CD4-positive, alpha-beta T cell treated with Interleukin-4 for 4 hours (primary cell): ENCODE measurements at places on chromosomes 7 and 10.

GRCh38 chr10:5469353-5470061, 29.9 kb downstream of the CALML5 start:
- DNase-seq: no peak

DNA sequence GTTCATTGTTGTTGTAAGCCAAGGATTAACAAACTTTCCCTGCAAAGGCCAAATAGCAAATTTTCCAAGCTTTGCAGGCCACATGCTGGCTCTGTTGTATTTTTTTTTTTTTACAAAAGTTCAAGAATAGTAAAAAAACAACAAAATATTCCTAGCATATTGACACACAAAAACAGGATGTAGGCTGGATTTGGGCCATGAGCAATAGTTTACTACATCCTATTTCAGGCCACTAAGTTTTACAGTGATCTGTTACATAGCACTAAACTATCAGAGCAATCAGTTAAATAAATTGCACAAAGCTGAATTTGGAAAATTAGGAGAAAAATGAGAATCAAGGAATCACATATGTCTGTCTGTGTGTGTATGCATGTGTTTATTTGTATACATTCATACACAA, 491.8 kb upstream of the GHITM start:
- DNase-seq: no peak

- no peak for DNase-seq
Observed at GRCh38 chr7:24715661-24716479, 41.4 kb downstream of the GSDME start.

DNA sequence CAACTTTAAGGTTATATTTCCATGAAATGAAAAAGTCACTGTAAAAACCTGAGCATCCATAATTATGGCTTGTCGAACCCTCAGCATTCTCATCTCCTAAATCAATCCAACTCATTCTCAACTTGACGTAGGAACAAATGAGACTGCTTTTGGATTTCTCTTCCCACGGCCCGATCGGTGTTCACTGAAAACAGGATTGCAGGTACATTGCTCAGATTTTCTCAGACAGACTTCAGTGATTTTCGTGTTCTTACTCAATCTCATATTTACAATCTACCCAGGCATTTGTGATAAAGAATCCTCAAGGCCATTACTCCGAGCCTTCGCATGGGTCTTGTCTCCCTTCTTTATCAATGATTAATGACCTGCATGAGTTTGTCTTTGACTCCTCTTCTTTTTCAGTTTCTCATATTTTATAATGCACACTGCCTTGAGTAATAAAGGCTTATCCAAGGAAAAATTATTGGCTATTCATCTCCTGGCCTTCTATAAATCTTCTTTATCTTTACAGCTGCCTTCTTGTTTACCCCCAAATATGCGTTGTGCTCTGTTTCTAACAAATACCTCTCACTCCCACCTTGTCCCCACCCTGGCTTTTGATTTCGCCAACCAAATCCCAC, 90.4 kb upstream of the MYO3A start:
- no peak for DNase-seq

GRCh38 chr7:133301444-133301843, 48.6 kb downstream of the EXOC4 start:
- no peak for DNase-seq

DNA sequence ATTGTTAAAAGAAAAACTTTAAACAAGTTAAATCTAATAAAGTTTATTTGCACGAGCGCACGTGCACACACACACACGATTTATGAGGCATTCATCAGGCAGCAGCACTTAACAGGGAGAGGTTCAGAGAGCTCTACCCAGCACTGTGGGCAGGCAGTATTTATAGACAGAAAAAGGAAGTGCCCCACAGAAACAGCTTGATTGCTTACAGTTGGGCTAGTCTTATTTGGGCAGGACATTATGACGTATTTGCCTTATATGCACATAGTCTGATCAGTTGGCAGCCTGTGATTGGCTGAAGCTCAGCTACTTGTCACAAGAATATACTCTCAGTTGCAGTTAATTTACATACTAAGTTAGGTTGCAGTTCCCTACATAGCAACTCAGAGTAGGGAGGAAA, 1.2 kb upstream of the SDHAF3 start:
- peak; percentile 3 for DNase-seq

DNA sequence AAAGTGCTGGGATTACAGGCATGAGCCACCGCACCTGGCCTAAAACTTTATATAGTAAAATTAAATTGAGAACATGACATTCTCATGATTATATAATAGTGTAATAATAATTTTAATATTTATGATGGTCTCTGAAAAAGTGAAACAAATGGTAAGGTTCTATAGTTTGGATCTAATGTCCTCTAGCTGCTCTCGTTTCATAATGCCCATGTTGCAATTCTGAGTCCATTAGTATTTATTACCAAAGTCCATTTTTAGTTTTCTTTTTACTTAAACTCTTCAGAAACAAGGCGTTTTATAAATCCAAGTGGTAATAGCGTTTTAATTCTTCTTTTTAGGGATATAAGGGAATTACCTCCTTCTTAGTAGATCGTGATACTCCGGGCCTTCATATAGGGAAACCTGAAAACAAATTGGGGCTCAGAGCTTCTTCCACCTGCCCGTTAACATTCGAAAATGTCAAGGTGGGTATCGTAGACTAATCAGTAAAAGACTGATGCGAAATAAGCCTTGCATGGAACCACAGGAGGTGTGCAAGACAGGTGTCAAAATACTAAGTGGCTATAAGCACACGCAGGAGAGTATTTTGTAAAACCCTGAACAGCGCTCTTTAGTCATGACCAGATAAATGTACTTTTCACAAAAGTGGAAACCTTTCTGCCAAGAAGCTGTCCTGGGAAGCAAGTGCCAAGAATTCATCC, 34.1 kb downstream of the ACADSB start:
- DNase-seq: no peak

DNA sequence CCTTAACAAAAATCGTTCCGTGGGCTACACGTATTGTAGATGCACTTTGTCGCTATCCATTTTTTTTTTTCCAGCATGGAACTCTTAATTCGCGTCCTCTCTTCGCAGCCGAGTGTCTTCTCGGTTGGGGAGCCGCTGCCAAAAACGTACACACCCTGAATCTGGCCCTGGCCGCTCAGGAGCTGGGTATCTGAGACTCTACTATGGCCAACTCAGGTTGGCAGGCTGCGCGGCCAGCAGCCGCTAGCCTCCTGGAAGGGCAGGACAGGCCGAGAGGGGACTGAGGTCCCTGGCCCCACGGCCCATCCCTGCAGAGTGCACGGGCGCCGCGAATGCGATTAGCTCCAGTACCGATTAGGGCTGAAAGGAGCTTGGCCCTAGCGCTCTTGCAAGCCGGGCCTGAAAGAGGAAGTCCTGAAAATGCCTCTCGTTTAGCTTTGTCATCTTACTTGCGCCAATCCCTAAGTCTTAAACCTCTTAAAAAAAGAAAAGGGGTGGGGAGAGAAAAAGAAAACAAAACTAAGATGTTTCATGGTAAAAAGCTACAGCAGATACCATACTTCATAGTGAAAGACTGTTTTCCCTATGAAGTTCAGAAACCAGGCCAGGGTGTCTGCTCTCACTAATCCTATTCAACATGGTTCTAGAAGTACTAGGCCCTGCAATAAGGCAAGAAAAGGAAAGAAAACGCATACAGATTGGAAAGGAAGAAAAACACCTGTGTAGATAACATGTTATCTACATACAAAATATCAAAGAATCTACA, 113.2 kb upstream of the RHEB start:
- peak; percentile 74 for DNase-seq

- no peak for DNase-seq
Observed at GRCh38 chr10:47458466-47459154, 25.3 kb downstream of the ANXA8 start.

DNA sequence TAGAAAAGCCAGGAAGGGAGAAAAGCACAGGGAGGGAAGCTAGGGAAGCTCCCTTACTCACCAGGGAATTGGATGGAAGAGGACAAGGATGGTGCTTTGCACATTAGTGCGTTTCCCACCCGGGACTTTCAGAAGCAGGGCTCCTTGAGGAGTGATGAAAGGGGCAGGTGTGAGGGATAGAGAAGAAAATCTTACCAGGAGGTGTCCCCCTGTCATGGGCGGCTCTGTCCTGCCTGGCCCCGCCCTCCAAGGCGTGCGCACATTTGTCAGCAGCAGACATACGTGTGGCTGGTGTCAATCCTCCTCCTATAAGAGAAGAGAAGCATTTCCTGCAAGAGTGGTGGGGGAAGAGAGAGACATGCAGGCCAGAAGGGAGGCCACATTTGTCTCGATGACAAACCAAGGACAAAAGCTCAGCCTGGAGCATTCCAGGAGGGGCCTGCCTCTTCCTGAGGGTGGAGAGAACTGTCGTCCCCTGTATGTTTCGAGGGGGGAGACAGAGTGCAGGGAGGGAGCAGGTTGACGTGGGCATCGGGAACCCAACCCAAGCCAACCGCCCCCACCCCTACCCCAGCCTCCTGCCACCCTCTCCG, 47.4 kb upstream of the COMTD1 start:
- DNase-seq: no peak

DNA sequence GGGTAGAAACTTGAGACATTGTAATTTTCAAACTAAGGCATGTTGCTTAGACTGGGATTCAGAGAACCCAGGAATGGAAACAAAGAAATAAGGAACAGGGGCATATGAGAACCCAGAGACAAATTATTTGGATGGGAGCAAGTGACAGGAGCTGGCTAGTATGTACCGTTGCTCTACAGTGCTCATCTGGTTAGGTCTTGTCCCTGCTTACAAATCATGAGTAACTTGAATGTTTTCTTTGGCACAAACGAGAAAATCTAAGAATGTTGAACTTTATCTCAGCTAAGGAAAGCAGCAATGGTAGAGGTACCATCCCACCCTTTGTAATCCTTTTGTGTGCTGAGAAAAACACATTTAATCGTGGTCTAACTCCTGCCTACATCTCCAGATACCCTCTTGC, 116.0 kb upstream of the IMMP2L start:
- DNase-seq: no peak

GRCh38 chr7:51789489-51789888, 472.9 kb upstream of the COBL start:
- DNase-seq: no peak

- no peak for DNase-seq
Observed at GRCh38 chr10:13792006-13792405, 205.2 kb downstream of the PRPF18 start.

DNA sequence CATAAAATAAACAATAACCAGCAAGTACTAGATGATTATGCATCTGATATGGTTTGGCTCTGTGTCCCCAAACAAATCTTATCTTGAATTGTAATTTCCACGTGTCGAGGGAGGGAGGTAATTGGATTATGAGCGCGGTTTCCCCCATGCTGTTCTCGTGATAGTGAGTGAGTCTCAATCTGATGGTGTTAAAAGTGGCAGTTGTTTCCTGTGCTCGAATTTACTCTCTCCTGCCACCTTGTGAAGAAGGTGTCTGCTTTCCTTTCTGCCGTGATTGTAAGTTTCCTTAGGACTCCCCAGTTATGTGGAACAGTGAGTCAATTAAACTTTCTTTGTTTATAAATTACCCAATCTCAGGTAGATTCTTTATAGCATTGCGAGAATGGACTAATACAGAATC, 15.1 kb downstream of the CNTNAP2 start:
- DNase-seq: no peak

DNA sequence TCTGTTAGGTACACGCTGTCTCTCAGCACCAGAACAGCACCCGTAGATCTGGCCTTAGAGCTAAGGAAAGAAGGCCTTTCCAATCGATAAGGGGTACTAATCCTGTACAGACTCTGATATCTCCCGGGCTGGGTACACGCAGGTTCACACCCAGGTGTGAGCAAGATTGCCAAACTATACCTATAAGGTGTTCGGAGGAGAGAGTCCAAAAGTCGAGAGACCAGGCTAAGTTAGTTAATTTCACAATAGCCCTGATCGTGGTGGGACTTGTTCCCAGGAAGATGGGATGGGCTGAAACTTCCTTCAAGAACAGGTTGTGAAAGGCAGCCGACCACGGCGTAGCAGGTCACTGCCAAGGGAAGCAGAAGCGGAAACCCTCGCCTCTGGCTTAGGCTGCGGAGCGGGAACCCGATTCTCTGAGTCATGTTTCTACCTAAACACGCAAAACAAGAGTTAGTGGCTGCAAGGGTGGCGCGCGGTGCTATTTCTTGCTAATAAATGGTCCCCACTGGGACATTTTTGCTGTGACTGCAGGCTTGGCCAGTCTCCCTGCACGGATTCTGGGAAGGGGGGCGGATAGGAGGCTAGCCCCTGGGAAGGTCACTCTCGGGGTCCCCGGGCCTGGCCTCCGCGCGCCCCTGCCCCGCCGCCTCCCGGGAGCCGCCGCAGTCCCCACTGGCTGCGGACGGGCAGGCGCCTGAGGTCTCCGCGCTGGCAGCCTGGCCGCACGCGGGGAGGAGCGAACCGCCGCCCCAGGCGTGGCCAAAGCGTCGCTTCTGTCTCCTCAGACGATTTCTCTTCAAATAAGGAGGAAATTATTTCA, 75.4 kb upstream of the PDSS1 start:
- no peak for DNase-seq

- DNase-seq: no peak
Observed at GRCh38 chr10:24208661-24209431, at the start of gene KIAA1217. Gene KIAA1217, plus strand, starts transcription at chr10:24209138. Its CDS starts 56 bp downstream, at chr10:24209194.

GRCh38 chr10:47055386-47056246, 144.4 kb downstream of the PTPN20 start:
- DNase-seq: no peak

GRCh38 chr7:79454361-79454960, 994 bp upstream of the MAGI2 start:
- no peak for DNase-seq

DNA sequence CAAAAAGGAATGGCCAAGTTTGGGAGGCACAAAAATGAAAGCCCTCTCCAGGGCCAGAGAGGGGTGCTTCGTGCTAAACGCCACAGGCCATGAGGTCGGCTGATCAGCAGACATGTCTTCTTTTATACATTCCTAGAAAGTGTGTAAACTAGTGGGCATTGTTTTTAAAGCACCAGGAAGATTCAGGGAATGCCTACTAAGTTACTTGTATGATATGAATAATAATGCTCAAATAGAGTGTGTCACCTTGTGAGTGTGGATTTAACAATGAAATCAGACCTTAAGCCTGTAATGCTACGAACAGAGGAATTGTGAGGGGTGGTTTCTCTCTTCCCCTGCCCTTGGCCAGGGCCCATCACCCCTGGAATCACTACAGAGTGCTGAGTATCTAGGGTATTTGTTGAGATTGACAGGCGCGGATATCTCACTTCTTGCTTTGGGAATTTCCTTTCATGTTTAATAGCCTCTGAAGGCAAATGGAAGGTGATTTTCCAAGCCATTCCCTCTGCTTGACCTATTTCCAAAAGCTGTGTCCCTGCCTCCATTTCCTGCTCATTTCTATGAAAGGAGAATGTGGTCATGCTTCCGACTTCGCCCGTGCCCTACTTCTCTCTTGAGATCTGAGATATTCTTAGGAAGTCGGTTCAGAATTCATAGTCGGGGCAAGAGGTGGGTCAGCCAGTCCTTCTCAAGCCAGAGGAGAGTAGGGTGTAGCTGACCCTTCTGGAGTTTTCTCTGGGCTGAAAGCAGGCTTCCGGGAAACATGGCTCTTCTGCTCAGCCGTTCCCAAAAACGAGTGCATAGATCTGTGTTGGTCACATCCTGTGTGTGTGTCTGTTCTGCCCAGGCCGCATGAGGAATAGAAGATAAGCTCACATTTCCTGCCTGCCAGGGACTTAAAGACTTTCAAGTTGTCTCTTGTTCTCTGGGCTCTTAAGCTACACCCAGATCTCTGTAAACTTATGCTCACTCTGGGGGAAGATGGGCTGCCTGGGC, 167.8 kb upstream of the ITGB1 start:
- DNase-seq: peak; percentile 76

GRCh38 chr7:27122077-27122910, 8.3 kb downstream of the HOXA4 start:
- DNase-seq: no peak

GRCh38 chr7:17206349-17206905, 92.0 kb upstream of the AHR start:
- no peak for DNase-seq

- no peak for DNase-seq
Observed at GRCh38 chr10:97456686-97457065, 10.7 kb downstream of the ZDHHC16 start.
